ENCODE measurements at places on chromosomes 4 and X.

DNA sequence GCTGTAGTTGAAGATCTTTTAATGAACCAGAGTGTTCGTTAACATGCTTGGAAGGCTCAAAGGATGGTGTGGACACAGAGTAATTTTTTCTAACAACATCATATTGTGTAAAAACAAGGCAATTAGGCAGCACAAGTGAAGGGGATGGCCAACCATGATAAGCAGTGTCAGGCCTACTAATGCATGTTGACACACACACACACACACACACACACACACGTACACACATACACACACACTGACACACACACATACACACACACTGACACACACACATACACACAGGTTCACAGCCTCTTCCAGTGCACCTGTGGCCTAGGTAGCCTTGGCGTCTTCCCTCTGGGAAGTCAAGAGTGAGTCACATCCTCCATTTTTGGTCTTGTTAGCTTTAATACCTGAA is at the start of gene SUPT20HL1:
Gene SUPT20HL1, plus strand, starts transcription at position 368 of the 400 bp plus-strand sequence. CDS start 2,122 bp downstream, outside the sequence.
- DNase-seq: no peak

DNA sequence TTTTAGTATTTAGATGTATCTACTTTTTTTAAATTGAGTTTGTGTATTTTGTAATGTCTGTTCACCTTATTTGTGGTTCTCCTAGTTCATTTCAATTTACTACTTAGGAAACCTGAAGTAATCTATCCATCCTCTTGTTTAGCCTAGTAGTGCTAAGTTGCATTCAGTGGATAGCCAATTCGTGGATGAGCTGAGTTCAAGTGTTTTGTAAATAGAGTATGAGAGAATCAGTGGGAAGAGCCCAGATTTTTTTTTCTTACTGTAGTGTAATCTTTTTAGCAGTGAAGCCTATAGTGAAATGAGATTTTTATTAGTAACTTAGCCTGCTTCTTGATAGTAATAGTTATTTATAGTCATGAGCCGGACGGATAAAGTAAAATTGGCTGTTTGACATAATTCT is 21.7 kb downstream of the STAG2 start:
- DNase-seq: no peak

GRCh38 chr4:85408301-85408700 is 66.6 kb upstream of the ARHGAP24 start:
- DNase-seq: no peak

DNA sequence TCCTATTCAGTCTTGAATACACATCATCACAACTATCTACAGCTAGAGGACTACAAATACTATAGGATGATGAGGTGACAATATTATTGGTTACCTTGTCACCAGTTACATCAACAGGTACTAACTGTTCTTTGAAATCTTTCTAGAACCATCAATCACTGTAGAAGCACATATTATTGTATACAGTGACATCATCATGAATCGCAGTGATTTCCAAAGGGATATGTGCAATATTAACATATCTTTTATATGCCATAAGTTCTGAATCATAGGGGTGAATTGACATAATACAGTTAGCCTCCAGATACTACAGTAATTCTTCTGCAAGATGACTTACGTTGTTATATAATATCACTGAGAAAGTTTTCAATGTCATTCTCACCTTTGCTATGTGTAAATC is 105.2 kb upstream of the HPGD start:
- DNase-seq: no peak

DNA sequence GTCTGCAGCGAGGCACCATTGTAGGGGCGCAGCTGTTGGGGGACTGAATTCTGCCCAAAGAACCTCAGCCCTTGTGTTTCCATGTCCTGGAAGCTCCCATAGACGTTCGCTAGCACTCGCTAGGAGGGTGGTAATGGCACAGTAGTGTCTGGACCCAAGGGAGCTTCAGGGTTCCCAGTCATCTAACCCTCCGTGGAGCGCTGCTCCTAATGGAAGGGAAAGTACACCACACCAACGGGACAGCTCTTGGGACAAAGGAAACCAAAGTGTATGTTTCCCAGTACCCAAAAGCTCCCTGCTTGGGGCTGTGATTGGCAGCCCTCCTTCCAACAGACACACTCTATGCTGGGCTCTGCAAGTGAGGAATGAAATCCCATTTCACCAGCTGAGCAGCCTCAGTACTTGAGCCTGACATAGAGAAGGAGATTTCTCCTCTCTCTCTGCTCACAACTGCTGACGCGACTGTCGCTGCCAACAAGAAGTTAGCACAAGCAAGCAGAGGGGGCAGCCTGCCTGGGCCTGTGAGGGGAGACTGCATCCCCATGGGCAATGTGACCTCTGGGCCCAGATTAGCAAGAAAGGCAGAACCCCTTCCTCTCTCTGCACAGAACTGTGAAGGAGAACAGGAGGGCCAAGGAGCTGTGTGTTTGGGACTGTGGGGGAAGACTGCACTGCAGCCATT is 67.6 kb upstream of the SMARCAD1 start:
- no peak for DNase-seq

DNA sequence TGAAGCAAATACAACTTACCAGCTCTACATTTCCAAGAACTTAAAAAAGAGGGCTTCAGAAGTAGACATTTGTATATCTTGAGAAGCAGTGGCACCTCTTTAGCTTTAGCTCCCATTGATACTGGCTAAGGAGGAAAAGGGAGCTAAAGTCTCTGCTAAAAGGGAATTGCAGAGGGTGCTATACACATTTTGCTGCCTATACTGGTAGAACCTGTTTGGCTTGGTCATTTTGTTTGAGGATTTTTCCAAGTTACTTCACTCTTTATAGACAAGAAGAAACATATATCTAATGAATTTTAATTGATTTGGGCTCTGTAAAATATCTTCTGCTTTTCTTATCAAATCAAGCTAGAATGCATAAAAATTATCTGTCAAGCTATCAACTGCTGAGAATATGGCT is 11.8 kb downstream of the PAPSS1 start:
- no peak for DNase-seq

DNA sequence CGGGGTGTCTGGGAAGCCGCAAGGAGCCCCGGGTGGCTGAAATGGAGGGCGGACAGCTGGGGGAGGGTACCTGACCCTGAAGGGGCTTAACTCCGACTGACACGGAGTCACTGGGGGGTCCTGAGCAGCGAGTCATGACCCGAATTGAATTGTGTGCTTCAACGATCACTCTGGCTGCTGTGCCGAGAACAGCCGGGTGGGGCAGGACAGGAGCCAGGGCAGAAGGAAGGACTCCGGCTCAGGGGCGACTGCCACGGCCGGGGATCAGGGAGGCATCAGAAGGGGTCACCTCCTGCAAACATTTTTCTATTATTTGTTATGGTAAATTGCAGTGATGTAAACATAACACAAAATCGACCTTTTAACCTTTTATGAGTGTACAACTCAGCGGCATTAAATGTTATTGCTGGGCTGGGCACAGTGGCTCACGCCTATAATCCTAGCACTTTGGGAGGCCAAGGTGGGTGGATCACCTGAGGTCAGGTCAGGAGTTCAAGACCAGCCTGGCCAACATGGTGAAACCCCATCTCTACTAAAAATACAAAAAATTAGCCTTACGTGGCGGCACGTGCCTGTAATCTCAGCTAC is 21.6 kb downstream of the ZFYVE28 start:
- DNase-seq: no peak

- no peak for DNase-seq
Measured at GRCh38 chr4:148067301-148067916, 335.5 kb downstream of the ARHGAP10 start.

- no peak for DNase-seq
Measured at GRCh38 chrX:16778545-16778944, 7.7 kb upstream of the TXLNG start.

DNA sequence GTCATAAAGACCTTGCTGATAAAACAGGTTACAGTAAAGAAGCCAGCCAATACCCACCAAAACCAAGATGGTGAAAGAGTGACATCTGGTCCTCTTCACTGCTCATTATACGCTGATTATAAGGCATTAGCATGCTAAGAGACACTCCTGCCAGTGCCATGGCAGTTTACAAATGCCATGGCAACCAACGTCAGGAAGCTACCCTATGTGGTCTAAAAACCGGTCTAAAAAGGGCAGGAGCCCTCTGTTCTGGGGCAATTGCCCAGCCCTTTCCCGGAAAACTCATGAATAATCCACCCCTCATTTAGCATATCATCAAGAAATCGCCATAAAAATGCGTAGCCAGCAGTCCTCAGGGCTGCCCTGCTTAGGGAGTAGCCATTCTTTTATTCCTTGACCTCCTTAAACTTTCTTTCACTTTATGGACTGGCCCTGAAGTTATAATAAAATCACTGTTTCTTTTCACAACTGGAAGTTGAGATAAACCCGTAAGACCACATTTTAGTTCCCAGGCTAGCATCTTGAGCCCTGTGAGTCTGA is 260.5 kb upstream of the FAT1 start:
- no peak for DNase-seq

DNA sequence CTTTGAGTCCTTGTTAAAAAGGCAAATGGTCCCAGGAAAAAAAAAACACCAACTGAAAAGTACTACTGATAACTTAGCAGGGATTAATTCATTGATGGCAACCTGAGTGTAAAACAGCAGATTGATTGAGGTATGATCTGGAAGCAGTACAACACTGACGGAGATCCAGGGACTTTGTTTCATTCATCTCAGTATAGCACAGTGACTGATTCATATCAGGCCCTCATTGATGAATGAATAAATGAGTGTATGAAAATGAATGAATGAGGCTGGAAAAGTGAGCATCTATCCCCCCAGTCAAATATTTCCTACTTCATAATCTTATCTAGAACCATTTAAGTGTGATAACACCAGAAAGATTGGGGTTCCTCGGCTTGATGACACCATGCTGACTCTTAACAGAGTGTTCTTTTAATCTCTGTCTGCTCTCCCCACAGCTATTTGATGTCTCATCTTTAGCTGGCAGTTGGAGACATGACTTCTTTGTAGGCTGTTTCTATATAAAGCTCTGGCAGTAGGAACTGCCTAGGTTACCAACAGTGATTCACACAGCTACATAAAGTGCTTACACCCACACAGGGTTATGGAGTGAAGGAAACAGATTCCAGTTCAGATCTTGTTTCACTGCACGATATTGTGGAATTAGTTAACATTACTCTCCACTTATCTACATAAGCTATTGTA is 18.6 kb upstream of the RNF128 start:
- no peak for DNase-seq

GRCh38 chr4:54941994-54942552 is 183.3 kb downstream of the KDR start:
- DNase-seq: no peak

DNA sequence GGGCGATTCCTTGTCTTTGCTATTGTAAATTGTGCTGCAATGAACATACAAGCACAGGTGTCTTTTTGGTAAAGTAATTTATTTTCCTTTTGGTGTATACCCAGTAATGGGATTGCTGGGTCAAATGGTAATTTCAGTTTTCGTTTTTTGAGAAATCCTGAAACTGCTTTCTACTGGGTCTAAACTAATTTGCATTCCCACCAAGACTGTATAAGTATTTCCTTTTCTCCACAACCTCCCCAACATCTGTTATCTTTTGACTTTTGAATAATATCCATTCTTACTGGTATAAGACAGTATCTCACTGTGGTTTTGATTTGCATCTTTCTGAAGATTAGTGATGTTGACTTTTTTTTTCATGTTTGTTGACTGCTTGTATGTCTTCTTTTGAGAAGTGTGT is 2506.0 kb downstream of the PCDH7 start:
- no peak for DNase-seq

DNA sequence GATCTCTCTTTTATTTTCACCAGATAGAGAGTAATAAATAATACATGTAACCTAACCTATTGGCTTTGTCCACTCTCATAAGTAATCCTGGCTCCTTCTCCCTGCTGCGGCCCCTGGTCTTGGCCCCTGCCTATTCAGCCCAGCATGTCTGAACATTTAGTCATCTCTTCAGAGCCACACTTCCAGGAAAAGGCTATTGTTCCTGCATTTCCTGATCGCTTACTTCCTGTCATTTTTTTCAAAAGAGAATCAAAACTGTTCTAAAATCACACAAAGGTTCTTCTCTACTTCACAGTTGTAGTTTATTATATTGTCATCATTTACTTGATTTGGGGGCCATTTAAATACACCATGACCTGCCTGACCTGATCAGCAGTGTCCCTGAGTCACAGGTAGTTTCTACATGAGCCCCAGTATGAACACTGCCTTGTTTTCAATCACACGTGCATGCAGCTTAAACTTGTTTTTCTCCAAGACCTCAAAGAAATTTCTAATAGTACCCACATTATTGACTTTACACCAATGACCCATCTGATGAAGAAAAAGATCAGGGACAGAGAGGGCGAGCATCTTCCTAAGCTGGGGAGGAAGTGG is 47.4 kb upstream of the KDR start:
- no peak for DNase-seq

DNA sequence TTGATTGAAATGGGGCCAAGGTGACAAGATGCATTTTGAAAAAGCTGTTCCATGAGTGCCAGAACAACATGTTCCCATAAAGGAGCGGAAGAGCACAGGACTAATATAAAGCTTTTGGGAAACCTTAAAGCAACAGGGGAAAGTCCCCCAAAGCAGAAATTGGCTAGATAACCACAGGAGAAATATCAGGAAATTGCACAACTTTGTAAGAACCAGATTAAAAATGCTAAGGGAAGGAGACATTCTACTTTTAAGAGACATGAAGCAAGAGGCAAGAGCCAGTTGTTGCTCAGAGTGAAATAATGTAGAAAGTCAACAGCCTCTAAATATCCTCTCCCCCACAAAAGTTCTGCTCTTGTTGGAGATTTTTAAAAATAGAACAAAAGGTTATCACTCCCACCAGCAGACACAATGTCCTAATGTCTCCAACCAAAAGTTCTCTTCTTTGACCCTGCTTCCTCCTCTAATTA is 85.2 kb upstream of the LNX1 start:
- DNase-seq: no peak

DNA sequence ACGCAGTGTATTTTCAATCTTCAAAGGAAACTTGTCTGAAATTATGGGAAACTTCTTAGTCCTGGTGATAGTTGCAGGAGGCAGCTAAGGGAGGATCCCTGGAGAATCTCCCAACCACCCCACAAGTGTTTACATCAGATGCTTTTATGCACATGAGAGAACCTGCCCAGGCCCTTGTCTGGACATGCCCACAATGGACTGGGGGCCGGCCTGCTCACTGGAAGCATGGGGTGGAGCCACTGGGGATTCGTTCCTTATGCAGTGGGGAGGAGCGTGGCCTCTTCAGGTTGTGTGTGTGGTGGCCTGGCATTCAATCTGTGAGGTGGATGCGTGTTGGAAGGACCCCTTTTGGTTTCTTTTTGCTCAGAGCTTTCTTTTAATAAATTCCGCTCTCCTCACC is 398.7 kb upstream of the PPP1R2C start:
- DNase-seq: no peak

DNA sequence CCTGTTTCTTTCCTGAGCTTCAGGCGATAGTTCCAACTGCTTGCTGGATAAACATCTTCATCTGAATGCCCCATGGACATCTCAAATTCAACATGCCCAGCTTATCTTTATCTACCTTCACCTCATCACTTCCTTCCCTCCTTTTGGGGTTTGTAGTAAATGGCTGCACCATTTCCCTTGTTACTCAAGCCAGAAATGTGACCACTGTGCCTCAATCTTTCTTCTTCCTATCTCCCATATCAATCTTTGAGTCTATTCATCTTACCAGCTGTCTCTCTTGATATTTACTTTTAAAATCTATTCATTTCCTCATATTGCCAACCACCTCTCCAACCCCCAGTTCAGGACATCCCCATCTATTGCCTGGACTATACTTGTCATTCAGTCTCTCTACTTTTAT is 155.4 kb downstream of the PPA2 start:
- DNase-seq: no peak

- no peak for DNase-seq
Measured at GRCh38 chr4:99855678-99856077, 38.5 kb downstream of the LAMTOR3 start.
